ENCODE measurements at places on chromosomes 7 and 10.

- no peak for DNase-seq
Observed at GRCh38 chr10:8758029-8758428, 703.5 kb downstream of the GATA3 start.

GRCh38 chr7:1758028-1758858 is 88.2 kb downstream of the ELFN1 start:
- peak; percentile 65 for DNase-seq

DNA sequence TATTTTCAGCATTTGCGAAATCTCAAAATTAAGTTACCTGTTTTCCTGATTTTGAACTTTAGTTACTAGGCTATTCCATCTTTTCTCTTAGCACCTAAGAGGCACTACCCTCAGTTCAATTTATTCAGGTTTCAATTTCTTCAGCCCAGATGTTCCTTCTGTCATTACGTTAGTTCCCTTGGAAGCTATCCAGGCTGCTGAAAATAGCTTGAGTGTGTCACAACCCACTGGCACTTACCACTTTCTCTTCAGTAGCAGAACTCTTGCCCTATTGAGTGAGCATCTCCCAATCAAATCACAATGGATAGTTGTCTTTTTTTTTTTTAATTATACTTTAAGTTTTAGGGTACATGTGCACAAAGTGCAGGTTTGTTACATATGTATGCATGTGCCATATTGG is 332.7 kb upstream of the LRGUK start:
- DNase-seq, result no peak

DNA sequence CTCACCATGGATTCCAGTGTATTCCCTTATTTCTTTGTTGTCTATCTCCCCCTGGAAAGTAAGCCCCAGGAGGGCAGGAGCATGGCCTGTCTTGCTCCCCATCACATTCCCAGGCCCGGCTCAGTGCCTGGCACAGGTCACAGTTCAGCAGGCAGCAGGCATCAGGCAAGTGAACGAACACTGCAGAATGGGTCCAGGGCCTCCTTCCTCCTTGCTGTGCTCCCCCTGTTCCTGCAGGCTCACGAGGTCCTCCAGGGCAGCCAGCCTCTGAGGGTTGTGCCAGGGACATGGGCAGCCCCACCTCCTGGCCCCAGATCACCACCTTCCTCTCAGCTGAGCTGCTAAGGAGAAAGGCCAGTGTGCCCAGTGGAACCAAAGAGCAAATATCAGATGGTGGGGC is 41.8 kb downstream of the PDLIM1 start:
- DNase-seq, result no peak

DNA sequence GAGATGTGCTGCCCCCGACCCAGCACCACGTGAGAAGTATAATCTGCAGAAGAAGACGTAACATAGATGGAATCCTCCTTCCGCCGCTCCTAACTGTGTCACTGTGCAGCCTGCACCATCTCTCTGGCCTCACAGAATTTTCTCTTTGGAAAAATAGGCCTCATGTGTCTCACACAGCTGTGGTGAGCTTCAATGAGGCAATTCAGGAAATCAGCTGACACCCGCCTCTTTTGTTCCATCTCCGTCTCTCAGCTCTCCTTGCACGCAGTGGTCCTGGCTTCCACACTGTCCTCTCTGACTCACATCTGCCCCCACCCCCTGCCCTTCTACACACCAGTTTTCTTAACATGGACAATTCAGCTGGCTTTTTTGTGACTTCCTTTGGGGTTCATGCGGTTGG is 7.2 kb downstream of the C10orf90 start:
- no peak for DNase-seq

DNA sequence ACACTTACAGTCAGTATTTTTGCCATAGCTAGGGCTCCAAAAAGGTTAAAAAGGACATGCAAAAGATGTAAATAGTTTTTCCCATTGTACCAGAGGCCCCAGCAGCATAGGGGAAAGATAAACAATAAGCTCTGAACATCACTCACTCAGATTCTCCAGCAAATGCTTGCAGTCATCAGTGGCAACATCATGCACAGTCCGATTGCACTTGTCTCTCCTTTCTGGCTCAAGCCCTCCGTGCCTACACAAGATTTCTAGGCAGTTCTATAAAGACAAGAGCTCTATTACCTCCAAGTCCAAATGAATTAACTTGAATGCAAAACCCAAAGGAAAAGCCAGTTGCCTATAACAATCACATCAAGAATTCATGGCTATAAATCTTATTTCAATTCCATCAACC is 106.3 kb downstream of the CTTNBP2 start:
- DNase-seq, result no peak

DNA sequence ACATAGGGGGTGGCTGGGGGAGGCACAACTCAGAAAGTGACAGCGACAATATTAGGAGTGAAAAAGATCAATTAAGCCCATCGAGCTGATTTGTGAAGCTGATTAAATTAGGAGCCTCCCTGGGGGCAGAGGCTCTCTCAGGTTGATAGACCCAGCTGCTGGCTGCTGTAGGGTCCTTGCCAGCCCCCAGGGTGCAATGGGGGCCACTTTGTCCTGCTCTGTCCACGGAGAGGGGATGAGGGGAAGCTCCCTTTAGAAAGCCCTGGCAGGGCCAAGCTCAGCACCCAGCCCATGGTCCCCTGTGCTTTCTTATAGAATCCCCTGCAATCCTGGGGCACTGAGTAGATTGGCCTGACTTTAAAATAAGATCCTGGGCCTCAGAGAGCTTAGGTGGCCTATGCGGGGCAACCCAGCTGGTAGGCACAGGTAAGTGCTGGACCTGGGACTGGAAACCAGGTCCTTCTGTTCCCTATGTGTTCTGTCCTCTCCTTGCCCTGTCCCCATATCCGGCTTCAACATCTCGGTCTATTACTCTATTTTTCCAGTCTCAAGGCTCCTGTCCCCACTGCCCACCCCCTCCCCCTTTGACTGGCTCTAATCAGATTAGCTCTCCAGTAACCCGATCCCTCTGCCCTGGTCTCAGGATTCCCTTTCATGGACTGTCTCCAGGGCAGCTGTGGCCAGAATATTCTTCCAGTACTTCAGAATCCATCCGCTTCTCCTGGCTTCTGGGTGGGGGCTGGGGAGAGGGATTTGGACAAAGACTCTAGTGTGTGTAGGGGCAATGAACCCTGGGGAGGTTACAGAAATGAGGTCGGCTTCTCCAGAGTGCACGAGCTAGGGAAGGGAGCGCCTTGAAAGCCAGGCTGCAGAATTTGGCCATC is 259.6 kb downstream of the RPS24 start:
- no peak for DNase-seq

DNA sequence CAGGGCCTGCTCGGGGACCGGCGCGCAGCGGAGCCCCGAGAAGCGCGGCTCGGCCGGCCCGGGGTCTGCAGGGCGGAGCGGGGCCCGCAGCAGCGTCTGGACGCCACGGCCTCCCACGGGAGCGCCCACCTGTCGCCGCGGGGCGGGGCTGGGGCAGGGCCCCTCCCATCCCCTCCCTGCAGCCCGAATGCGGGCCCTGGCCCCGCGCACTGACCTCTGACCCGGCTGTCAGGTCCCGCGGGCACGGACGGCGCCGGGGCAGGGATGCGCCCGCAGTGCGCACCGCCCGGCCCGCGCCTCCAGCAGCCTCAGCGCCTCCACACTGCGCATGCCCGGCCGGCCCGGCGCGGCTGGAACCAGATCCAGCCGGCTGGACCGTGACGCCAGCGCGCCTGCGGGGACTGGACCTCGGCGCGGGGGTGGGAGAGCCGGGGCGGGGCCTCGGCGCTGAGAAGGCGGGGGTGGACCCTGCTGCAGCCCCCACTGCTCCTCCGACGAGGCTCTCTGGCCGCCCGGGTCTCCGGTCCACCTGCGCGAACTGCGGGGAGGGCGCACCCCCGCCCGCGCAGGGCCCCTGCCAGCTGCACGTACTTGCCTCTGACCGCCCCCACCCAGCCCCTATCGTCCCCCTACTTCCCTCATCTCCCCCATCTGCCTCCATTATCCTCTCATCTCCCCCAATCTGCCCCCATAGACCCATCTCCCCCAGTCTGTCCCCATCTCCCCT is 16.1 kb upstream of the GPR146 start:
- peak; percentile 99 for DNase-seq

DNA sequence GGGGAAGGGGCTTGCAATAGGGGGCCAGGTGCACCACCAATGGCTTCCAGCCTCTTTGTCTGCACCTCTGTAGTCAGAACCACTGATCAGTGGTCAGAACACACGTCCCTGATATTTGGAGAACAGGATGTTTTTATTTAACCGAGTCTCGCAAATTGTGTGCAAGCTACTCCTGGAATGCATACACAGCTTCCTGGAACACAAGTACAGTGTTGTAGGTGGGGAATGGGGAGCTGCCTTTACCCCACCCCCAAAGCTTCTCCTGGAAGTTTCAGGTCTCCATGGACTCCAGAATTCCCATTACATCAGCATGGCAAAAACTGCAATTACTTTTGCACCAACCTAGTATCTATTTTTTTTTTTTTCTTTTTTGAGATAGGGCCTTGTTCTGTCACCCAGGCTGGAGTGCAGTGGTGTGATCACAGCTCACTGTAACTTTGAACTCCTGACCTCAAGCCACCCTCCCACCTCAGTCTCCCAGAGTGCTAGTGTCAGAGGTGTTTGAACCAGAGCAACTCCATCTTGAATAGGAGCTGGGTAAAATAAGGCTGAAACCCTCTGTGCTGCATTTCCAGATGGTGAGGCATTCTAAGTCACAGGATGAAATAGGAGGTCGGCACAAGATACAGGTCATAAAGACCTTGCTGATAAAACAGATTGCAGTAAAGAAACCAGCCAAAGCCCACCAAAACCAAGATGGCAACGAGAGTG is 374.0 kb downstream of the CALN1 start:
- DNase-seq, result no peak

GRCh38 chr10:93181271-93182048 is 107.8 kb downstream of the CYP26A1 start:
- no peak for DNase-seq

DNA sequence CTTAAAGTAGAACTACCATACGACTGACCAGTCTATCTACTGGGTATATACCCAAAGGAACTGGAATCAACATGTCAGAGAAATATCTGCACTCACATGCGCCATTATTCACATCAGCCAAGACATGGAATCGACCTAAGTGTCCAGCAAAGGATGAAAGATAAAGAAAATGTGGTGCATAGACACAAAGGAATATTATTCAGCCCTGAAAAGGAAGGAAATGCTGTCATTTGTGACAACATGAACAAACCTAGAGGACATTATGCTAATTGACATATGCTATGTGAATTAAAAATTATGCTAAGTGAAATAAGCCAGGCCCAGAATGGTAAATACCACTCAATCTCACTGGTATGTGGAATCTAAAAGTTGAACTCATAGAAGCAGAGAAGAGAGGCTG is 123.7 kb downstream of the KLF6 start:
- DNase-seq, result no peak

GRCh38 chr7:159071260-159071659 is 73.4 kb downstream of the VIPR2 start:
- no peak for DNase-seq

- DNase-seq, result no peak
Observed at GRCh38 chr7:137546671-137547070, 203.1 kb upstream of the PTN start.

GRCh38 chr7:156776527-156776926 is 116.5 kb downstream of the LMBR1 start:
- DNase-seq, result no peak

DNA sequence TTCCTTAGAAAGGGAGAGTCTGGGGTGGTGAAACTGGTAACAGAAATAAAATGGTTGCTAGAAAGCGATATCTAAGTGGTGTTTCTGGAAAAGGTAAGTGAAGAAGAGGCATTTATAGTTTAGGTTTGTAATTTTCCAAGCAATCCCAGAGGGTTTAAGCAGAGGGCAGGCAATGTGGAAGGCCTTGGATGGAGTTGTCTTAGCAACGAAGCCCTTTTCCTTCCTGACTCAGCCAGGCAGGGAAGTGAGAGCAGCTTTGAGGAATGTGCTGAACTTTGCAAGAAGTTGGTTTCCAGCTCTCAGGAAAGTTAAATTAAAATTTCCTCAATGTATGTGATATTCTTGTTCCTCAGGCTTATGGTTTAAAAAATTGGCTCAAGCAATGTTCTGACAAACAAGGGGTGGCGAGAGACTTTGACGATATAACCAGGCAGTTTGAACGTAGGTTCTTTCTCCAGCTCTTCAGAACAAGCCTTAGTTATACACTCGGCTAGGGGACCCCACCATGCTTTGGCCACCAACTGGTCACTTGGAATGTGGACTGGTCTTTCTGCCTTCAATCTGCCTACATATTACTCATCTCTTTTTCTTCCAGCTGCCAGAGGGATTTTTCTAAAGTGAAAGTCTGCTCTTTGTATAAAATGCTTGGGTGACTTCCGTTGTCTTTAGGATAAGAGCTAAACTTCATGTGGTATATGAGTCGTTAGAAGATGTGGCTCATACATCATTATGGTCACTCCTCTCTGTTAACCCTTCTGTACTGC is 66.9 kb upstream of the SLC25A13 start:
- DNase-seq, result no peak

- DNase-seq, result no peak
Observed at GRCh38 chr7:54811041-54811845, 52.2 kb upstream of the SEC61G start.

- DNase-seq, result peak; percentile 55
Observed at GRCh38 chr10:72254813-72255568, 18.7 kb upstream of the DDIT4 start.

DNA sequence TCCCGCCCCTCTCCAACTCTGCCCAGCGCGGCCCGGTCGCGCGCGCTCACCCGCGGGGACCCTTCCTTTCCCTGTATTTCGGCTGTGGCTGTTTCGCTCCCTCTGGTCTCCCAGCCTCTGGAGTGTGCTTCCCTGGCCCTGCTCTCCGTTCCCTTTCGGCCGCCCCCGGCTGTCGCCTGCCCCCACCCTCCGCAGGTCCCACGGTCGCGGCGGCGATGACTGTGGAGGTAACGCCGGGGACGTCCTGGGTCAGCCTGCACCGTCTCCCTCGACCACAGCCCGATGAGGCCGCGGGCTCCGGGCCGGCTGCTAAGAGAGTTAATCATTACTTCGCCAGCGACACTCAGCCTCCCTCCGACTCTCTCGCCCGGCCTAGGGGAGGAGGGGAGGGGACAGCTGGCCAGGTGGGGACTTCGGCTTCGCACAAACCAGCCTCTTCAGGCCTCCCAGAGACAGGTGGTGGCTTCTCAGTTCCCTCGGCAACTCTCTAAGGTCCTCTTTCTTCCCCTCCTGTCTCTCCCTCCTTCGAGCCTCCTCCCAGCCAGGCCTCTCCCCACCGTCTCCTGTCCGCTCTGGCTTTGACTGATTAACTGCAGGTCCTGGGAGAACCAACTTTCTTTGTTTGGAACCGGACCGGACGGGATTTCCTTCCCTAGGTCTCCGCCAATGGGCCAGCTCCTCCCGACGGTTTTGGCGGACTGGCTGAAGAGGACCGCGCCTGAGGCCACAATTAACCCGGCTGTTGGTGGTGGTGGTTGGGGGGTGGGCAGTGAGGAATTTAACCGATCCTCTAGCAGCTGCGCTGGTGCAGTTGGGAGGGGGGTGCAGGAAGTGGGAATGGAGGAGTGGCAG is 5.6 kb upstream of the PAX2 start:
- DNase-seq, result peak; percentile 42

DNA sequence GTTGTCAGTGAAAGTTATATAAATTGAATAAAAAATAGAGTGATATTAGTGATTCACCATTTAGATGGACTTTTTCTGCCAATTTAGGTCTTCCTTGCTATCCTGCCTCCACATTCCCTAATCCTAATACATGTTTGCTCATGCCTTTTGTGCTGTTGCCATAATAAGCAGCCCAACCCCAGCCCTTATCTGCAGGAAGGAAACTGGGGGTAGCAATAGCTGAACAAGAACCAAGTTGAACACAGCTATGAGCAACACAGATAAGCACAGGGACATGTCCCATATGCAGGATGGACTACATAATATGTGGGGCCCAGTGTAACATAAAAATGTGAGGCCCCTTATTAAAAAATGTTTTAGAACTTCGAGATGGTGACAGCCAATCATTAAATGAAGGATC is 91.2 kb upstream of the AHR start:
- DNase-seq, result no peak
